T-helper 17 cell (primary cell): ENCODE measurements at places on chromosomes 7 and 10. TPM values are rescaled to one million over a fixed set of nuclear protein-coding genes. Genes with fewer than 3 reads are reported as not detected.

- no peak for DNase-seq
Measured at GRCh38 chr10:79072041-79072441, 3.3 kb downstream of the ZMIZ1 start.

DNA sequence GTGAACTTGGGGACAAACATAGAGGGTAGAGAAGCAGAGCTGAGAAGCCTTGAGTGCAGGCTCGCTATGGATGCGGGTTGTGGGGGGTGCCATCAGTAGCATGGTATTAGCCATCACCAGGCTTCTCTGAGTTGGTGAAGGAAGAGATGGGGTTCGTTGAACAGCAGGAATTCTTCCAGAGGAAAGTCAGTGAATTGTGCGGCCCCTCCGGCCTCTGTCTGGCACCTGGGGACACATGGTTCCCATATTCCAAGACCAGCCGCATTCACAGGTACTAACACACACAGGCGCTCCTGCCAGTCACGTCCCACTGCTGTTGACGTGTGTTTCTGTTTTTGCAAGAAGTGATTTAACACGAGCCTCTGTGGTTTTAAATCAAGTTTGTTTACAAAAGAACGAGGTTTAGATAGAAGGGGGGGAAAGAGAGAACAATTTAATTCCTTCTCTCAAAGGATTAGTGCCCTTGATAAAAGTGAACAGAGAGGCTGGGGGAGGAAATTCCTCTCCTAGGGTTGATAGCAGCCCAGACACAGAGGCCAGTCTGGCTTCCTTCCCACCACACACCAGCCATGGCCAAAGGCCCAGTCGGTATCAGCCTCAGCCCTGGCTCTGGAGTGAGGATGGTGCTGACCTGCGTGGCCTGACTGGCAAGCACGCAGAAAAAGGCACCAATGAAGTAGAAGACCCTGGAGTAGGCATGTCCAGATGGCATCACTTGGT, 252.6 kb upstream of the IGFBP3 start:
- no peak for DNase-seq

DNA sequence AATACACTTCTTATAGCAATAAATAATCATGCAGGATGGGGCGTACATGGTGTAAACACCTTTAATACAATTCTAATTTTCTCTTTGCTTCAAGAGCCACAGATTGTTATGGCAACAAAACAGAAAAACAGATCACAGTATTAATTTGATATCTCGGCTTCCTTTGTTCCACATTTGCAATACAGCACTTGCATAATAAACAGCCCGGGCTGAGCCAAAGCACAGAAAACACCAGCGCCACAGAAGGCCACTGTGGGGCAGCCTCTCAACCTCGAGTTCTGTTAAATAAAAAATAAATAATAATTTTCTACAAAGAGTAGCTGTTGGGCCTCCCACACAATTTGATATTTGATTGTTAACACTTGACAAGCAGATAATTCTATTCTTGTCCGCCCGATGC, 255.9 kb downstream of the USP6NL start:
- DNase-seq = no peak

DNA sequence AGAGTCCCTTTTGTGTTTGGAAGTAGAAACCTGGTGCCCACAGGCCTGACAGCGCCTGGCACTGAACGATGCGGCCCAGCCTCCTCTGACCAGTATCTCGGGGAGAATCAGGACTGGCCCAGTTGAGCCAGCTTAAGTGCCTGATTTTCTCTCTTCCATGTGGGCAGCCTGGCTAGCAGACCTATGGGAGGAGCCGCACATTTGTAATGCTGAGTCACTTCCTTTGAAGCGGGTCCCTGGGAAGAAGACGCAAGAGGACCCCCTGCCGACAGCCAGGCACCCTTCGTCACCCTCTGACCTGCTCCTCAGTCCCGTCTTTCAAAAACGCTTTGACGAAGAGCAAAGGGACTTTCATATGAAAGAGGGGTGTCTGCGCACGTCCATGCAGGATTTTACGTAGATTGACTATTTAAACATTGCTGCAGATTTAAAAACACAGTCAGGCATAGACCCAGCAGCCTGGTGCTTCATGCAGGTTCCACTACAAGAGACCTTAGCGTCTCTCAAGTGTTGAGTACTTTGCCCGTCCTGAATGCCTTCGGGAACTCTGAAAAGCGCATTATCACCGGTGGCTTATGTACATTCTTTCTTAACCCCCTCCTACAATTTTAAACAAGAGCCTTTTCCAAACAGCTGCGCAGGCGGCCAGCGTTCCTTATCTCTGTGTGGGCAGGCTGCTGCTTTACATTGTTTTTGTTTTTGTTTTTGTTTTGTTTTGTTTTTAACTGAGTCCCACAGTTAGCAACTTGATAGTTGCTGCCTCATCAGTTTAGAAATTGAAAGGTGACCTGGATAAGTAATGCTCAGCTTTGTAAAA, 36.5 kb upstream of the AP5Z1 start:
- DNase-seq = no peak

The SAMD9 gene
- 25.7 TPM for total RNA-seq

The TEX47 gene
- not detected for total RNA-seq

The LIPN gene
- not detected for total RNA-seq

The NODAL gene
- not detected for total RNA-seq

The NRF1 gene
- 33.9 TPM for total RNA-seq
